ENCODE measurements at places on chromosomes 5 and 9.

- DNase-seq: no peak
These were observed 14.3 kb downstream of the SNX30 start for GRCh38 chr9:112764837-112765236.

DNA sequence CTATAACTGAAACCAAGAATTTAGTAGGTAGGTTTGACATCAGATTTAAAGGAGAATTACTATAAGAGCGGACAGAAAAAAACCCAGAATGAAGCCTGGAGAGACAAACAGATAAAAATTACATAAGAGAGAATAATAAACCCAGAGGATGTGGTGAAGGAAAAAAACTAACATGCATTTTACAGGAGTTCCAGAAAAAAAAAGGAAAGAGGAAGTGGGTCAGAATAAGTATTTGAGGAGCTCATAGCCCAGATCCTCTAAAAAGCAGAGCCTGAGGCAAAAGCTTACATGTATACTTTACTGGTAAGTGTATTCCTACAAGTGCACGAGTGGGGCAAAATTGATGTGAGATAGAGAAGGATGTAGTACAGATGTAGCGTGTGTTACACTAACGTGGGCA lies 43.1 kb upstream of the NAA35 start:
- no peak for DNase-seq

- peak; percentile 21 for DNase-seq
These were observed 46.8 kb downstream of the ELAVL2 start for GRCh38 chr9:23779220-23779619.

DNA sequence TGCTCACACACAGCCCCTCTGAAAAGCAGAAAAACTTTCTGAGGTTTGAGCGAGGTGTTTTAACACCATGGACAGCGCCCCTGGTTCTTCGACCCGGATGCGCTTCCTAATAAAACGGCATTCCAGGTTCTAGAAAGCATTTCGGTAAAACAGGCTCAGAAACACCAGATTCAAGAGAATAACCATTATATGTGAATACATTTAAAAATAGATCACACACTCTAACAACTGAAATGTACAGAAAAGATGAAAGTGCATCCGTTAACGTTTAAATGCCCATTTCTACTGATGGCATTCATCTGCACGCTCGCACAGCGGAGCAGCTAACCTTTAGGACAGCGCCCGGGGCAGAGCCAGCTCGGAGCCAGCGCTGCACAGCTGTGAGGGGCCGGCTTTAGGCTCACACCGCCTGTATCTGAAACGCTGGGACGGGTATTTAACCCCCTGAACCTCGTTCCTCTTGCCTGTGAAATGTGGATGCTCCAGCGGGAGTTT lies 26.3 kb upstream of the TENT4A start:
- peak; percentile 36 for DNase-seq

DNA sequence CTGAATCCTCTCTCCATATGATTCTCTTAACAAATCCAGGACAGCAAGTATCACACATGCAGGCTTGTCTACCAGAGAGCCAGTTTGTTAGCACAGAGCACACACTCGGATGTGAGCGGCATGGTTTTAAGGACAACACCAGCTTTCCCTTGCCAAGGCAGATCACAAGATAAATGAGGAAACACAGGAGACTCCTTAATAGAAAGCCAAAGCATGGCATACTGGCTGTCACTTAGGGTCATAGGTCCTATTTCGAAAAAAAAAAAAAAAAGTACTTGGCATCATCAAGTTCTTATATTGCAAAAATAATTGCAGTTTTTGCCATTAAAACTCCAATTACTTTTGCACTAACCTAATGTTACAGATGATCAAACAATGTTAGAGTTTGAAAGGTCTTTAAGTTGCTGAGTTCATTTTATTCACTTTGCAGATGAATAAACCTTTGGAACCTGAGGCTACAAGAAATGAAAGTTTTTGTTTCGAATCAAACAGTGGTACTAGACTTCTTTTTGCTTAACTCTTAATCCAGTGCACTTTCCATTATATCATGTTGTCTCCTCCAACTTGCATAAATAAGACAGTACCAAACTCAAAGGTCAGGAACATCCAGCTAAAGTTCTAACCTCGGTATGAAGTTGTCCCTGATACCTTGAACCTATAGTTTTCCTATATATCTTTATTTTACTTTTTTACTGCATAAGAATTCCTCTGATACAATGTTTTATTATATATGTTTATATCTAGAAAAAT lies 138.5 kb downstream of the MPDZ start:
- DNase-seq: no peak

DNA sequence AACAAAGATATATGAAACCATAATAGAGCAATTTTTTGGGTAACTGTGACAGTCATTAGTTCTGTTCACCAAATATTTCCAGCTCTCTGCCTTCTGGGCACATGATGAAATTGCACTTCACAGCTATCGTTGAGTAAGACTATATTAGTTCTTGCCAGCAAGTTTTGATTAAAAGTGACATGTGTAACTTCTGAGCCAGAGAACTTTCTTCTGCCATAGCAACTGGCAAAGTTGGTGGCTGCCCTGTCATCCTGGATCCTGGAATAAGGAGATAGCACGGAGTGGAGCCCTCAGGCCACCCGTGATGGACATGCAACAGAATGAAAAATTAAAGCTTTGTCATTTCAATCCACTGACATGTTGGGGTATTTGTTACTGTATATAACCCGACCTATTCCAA lies 194.4 kb upstream of the VCAN start:
- DNase-seq: no peak

DNA sequence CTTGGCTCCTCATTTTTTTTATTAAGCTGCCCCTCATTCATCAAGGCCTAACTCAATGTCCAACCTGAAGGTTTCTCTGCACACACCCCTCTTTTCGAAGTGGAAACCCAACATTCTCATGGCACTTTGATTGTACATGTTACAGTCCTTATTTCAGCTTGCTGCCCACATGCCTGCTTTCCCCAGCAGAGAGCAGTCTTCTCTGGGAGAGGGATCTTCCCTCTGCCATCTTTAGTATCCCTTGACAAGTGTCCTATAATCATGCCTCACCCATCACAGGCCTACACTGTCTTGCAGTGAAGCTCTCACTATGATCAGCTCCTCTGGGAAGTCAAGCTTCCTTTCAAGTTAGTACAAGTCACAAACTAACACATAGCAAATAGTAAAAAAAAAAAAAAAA lies 175.1 kb downstream of the ACER2 start:
- no peak for DNase-seq

- DNase-seq: no peak
These were observed 100.7 kb downstream of the CACNA1B start for GRCh38 chr9:137978262-137978714.

DNA sequence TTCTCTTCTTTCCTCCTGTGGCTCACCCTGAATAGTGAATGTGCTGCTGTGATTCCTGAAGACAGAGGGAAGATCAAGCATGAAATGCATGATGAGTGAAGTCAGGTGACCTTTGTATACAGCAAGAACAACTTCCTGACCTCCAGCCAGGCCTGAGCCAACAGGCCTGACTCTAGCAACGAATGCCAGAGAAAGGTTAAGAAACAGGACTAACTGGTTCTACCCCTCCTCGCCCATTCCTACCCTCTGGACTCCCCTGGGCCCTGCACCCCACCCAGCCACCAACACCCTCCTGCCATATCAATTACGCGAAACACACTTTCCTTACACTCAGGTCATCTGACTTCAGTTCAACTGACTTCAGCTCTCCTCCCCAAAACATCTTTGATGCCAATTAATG lies 4.9 kb downstream of the SUSD1 start:
- no peak for DNase-seq

GRCh38 chr5:141783005-141783946 lies 94.9 kb downstream of the PCDH1 start:
- no peak for DNase-seq

GRCh38 chr5:144336191-144336961 lies 165.7 kb downstream of the KCTD16 start:
- no peak for DNase-seq

- peak; percentile 57 for DNase-seq
These were observed 2.7 kb upstream of the CARD19 start for GRCh38 chr9:93093127-93093876.

GRCh38 chr9:94301583-94301982 lies 26.9 kb downstream of the NUTM2F start:
- no peak for DNase-seq

- no peak for DNase-seq
These were observed 41.8 kb upstream of the PAM start for GRCh38 chr5:102713278-102713677.

DNA sequence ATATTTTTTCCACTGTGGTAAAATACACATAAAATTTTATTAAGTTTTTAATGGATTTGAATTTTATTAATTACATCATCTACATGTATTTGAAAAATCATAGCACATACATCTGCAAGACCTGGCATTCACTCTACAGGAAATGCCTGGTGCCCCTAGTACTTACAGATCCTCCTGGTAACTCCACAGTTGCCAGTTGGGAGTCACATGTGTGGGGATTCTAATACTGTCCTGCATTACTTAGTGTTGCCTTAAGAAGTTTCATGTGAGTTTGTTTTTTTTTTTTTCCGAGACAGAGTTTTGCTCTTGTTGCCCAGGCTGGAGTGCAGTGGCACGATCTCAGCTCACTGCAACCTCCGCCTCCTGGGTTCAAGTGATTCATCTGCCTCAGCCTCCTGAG lies 18.1 kb downstream of the KDM3B start:
- no peak for DNase-seq

- no peak for DNase-seq
These were observed 5.4 kb upstream of the NDFIP1 start for GRCh38 chr5:142102980-142103740.

GRCh38 chr9:132183134-132183533 lies 21.3 kb downstream of the NTNG2 start:
- DNase-seq: no peak

- DNase-seq: no peak
These were observed 100.4 kb downstream of the GAPVD1 start for GRCh38 chr9:125361837-125362531.

DNA sequence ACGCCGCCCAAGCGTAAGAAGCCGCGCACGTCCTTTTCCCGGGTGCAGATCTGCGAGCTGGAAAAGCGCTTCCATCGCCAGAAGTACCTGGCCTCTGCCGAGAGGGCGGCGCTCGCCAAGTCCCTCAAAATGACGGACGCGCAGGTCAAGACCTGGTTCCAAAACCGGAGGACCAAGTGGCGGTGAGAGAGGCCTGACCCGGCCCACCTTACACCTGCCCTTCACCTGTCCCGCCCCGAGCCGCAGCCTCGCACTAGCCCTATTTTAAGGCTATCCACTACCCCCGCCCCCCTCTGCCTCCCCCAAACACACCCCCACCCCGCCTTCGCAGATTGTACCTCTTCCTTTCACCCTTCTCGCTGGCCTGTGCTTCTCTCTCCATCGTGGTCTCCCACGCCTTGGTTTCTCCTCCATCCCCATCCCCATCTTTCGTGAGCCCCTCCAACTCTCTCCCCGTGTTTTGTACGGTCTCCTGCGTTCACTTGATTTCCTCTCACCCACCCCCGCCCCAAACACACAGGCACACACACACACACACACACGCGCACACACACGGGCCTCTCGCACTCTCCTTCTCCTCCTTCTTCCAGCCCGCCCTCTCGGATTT lies 1.3 kb downstream of the TLX3 start:
- no peak for DNase-seq

- DNase-seq: no peak
These were observed 161.5 kb downstream of the EBF1 start for GRCh38 chr5:158938200-158938599.

DNA sequence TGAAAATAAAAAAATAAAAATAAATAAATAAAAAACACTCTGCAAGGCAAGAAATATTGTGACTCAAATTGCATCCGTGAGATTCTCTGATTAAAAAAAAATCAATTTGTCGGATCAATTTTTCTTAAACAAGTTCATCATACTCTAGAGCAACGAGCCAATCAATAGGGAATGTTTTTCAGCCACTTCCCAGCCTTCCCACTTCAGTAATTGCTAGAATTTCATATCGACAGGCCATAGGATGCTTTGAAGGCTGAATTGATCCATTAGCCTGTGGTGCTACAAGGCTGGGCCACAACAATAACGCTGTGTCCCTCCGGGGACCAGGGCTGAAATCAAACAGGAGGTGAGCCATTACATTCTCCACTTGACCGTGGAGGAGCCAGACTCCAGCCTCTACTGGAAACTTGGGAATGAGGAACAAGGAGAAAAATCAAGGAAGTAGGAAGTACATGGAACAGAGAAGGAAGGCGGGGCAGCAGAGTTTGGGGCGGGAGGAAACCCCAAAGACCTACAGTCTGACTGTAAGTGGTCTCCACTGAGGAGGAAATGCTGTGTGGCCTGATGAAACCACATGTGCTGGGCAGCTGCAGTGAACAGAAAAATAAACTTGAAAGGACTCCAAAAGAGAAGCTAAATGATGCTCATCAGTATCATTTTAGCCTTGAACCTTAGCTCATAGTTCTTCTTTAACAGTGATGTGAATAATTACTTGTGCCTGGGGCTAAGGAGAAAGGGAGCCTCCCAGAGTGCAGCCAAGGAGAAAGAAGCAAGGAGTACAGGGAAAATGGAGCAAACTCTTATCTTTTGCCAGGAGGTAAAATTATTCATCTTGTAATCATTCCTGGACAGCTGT lies 308.6 kb downstream of the TLE1 start:
- DNase-seq: no peak

- no peak for DNase-seq
These were observed 178.2 kb upstream of the S1PR3 start for GRCh38 chr9:88812938-88813637.

DNA sequence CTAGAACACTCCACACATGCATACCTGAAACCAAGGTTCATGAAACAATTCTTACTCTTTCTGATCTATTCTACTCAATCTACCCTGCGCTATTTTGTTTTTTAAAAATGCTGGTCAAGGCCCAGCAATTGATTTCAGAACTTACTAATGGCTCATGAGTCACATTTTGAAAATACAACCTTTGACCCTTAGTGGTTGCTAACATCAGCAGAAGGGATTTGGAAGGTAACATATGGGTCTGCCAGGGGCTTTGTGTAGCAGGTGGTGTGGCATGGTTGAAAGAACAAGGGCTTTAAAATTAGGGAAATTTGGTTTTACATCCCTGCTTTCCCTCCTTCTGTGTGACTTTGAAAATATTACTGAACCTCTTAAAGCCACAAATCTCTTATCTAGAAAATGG lies 101.4 kb downstream of the ATG10 start:
- no peak for DNase-seq

DNA sequence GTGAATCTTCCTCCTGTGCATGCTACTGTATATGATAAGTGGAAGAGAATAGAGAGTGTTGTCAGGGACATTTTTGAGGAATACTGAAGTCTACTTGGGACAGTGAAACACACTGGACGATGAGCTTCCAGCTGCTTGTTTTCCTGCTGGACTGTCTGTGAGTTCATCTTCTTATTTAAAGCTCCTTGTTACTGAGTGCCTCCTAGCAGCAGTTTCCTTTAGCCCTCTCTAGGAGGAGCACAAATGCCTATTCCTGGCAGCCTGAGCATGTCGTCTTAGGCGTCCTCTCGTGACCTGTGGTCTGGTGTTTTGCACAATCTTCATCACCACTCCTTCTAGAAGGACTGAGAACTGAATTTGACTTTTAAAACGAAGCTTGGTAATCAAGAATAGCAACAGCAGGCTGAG lies 43.8 kb downstream of the ANKRD33B start:
- DNase-seq: no peak

- no peak for DNase-seq
These were observed 23.5 kb downstream of the ITGA1 start for GRCh38 chr5:52811067-52811749.

Measured in hindlimb muscle (tissue), 1 donor.